Fibroblast of lung (primary cell): ENCODE measurements at places on chromosomes 7 and 10. TPM values are rescaled to one million over a fixed set of nuclear protein-coding genes. Genes with fewer than 3 reads are reported as not detected.

The ACHE gene
- total RNA-seq, result under 0.01 and 0.26 TPM in 2 replicates

The ZPBP gene
- total RNA-seq, result not detected in 2 replicates

The ACTL6B gene
- not detected in 2 replicates for total RNA-seq

The POU6F2 gene
- under 0.01 TPM in 1 of 2 replicates, not detected in the other for total RNA-seq

The LRIT2 gene
- not detected in 2 replicates for total RNA-seq

The VIPR2 gene
- under 0.01 TPM in 1 of 2 replicates, not detected in the other for total RNA-seq

The C1GALT1 gene
- 12.3 and 17.0 TPM in 2 replicates for total RNA-seq

The GJC3 gene
- not detected in 2 replicates for total RNA-seq

The ZNF853 gene
- total RNA-seq, result 0.66 and 4.4 TPM in 2 replicates

The ING3 gene
- 13.1 and 17.5 TPM in 2 replicates for total RNA-seq

The WAPL gene
- total RNA-seq, result 45.7 and 50.4 TPM in 2 replicates

The CRHR2 gene
- total RNA-seq, result not detected in 2 replicates

The CC2D2B gene
- total RNA-seq, result 0.26 and 0.33 TPM in 2 replicates

The LBX1 gene
- under 0.01 TPM in 2 replicates for total RNA-seq

The EVX1 gene
- total RNA-seq, result not detected in 2 replicates

The AKR1C8 gene
- total RNA-seq, result not detected in 2 replicates

The LIPF gene
- total RNA-seq, result not detected in 2 replicates

The VENTX gene
- not detected in 2 replicates for total RNA-seq

The ACSM6 gene
- not detected in 2 replicates for total RNA-seq

The KLF14 gene
- under 0.01 TPM in 2 replicates for total RNA-seq

The LRRD1 gene
- total RNA-seq, result under 0.01 and 0.17 TPM in 2 replicates

The C10orf53 gene
- total RNA-seq, result not detected in 2 replicates

The GSTO2 gene
- 2.1 and 3.1 TPM in 2 replicates for total RNA-seq

The CSTF2T gene
- total RNA-seq, result 14.9 and 20.0 TPM in 2 replicates

The PAPOLB gene
- total RNA-seq, result under 0.01 TPM in 2 replicates

The ST8SIA6 gene
- under 0.01 and 0.26 TPM in 2 replicates for total RNA-seq

The SSC4D gene
- total RNA-seq, result 0.33 and 0.51 TPM in 2 replicates

The TNS3 gene
- 52.6 and 88.8 TPM in 2 replicates for total RNA-seq

The TAS2R4 gene
- 1.5 TPM in 2 replicates for total RNA-seq

The NPC1L1 gene
- total RNA-seq, result under 0.01 TPM in 2 replicates

The ST7 gene
- 17.5 and 20.0 TPM in 2 replicates for total RNA-seq

The SORCS1 gene
- total RNA-seq, result under 0.01 TPM in 1 of 2 replicates, not detected in the other

The RAPGEF5 gene
- total RNA-seq, result 0.77 and 1.5 TPM in 2 replicates

The ASB10 gene
- total RNA-seq, result not detected in 2 replicates

The CFAP46 gene
- total RNA-seq, result 0.26 and 0.66 TPM in 2 replicates

The VWDE gene
- total RNA-seq, result under 0.01 and 0.17 TPM in 2 replicates

The RET gene
- total RNA-seq, result 0.77 and 0.83 TPM in 2 replicates

The CRYGN gene
- 0.26 and 0.50 TPM in 2 replicates for total RNA-seq

The MACC1 gene
- total RNA-seq, result 0.26 and 0.33 TPM in 2 replicates

The SORCS3 gene
- not detected in 2 replicates for total RNA-seq

The PTPRE gene
- 1.0 and 1.8 TPM in 2 replicates for total RNA-seq

The INMT gene
- 17.5 and 75.8 TPM in 2 replicates for total RNA-seq

The FZD1 gene
- 10.8 and 12.6 TPM in 2 replicates for total RNA-seq

The HTR5A gene
- total RNA-seq, result not detected in 2 replicates

The NSMCE4A gene
- 13.2 and 14.4 TPM in 2 replicates for total RNA-seq

The FAM20C gene
- total RNA-seq, result 52.9 and 70.7 TPM in 2 replicates

The OGDHL gene
- under 0.01 TPM in 2 replicates for total RNA-seq

The DNAH11 gene
- under 0.01 and 0.33 TPM in 2 replicates for total RNA-seq

The SYPL1 gene
- total RNA-seq, result 54.4 and 71.0 TPM in 2 replicates

The TMEM213 gene
- not detected in 2 replicates for total RNA-seq

The SRRM3 gene
- total RNA-seq, result 1.0 and 1.7 TPM in 2 replicates

The GDI2 gene
- total RNA-seq, result 474 and 483 TPM in 2 replicates

The CNPY1 gene
- total RNA-seq, result not detected in 2 replicates
